Glutamatergic neuron (in vitro differentiated cells): ENCODE measurements at places on chromosomes 2 and 18. TPM values are rescaled to one million over a fixed set of nuclear protein-coding genes. Genes with fewer than 3 reads are reported as not detected.

GRCh38 chr2:207330912-207331311 lies 165.2 kb upstream of the KLF7 start:
- no peak for DNase-seq

DNA sequence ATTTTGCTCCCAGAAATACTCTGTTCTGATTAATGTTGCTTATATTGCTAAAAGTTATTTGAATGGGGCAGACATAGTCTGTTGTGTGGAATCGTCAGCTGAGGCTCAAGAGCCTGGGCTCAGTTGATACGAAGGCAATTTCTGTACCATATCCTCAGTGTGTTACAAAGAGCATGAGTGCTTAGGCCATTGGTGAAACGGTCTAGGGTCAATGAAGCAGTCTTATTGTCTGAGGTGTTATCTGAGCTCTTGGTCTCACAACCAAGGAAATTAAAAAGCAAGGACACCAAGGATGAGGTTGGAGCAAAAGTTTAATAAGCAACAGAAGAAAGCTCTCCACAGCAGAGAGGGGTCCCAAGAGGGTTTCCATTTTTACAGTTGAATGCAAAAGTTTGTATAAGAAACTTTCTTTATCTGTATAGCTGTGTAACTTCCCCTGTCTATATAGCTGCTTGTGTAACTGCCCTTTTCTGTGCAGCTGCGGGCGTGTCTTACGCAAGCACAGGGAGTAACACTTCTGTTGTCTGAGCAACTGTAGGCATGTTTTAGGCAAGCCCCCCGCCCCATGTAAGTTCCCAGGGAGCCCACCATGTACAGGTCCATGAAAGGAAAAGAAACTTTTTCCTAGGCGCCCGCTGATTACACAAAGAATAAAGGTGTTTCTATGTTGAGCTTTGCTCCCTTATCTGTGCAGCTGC lies 40.6 kb upstream of the DSC1 start:
- no peak for DNase-seq

Gene GAREM2
- total RNA-seq = 49.3 TPM

Gene MPP4
- total RNA-seq = 0.25 TPM

DNA sequence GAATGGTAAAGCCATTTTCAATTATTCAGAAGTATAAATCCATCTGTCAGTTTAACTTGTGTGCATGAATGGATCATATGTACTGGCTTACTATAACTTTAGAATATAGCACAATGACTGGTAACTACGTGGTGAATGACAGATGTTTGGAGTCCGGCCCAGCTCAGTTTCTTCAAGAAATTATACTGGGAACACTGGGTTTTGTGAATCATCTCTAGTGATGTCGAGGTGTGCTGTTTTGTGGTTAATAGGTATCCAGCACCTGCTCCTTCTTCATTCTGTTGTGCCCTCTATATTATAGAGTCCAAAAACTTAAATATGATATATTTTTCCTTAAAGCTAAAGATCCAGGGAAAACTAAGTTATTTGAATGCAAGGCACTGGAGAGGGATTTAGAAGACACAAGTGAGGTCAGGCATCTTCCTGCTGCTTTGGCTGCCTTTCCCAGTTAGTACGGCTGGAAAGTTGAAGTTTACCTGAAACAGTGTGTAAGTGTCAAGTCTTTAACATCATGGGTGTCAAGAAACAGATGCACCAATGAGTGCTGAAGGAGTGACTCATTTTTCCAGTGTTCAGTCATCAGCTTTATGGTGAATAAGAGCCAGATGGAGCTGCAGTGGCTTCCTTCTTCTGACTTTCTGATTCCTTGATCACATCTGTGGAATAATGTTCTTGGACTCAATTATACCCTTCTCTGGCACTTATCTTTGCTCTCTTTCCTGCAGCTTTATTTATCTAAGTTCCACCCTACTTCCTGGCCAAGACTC lies 1079.5 kb upstream of the CELF4 start:
- no peak for DNase-seq

Gene PLCL1
- total RNA-seq = 28.8 TPM
